ENCODE measurements at places on chromosomes 11 and 22.

- DNase-seq = no peak
These were observed 109.7 kb upstream of the MTMR2 start for GRCh38 chr11:96033599-96033998.

GRCh38 chr11:119699227-119699626, 29.8 kb downstream of the NECTIN1 start:
- DNase-seq = no peak

GRCh38 chr11:17790453-17790852, 55.9 kb downstream of the KCNC1 start:
- DNase-seq = peak; percentile 67

GRCh38 chr11:117702946-117703598, 93.9 kb downstream of the DSCAML1 start:
- DNase-seq = no peak

DNA sequence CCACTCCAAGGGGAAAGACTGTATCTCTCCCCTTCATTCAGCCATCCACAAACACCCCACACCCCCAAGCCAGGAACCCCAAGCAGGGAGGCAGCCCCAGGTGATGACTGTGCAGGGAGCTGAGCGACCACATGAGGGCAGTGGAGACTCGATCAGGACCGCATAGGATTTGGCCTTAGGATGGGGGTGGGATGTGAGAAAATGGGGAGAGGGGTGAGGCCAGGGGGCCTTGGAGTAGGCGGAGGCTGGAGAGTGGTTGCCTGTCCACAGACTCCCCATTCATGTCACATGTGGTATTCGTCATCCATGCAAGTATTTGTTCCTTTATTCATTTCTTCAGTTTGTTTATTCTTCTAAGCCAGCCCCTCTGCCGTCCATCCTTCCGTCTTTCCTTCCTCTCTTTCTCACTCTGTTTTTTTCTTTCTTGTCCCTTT, 2.7 kb upstream of the RHOD start:
- DNase-seq = no peak

GRCh38 chr22:46149512-46150033, 753 bp upstream of the PPARA start:
- DNase-seq = no peak

DNA sequence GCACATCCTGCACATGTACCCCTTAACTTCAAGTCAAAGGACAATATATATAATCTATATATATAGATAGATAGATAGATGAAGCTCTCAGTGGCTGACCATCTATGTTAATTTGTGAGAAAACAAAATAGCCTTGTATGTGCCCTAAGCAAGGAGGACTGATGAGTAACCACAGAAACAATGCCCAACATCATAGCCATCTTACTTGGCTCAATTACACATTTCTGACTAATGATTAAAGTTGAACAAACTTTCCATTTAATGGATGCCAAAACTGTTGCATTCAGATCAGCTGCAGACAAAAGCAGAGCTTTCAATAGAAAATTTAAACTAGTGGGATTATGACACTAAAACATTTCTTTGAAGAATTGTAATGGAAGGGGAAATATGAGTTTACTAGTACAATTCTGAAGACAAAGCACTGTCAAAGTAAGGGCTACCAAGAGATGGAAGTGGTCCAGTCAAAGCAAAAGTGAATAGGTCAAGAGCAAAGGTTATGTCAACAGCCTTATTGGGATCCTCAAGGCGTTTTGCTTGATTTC, 1188.2 kb upstream of the RAG2 start:
- peak; percentile 30 for DNase-seq

DNA sequence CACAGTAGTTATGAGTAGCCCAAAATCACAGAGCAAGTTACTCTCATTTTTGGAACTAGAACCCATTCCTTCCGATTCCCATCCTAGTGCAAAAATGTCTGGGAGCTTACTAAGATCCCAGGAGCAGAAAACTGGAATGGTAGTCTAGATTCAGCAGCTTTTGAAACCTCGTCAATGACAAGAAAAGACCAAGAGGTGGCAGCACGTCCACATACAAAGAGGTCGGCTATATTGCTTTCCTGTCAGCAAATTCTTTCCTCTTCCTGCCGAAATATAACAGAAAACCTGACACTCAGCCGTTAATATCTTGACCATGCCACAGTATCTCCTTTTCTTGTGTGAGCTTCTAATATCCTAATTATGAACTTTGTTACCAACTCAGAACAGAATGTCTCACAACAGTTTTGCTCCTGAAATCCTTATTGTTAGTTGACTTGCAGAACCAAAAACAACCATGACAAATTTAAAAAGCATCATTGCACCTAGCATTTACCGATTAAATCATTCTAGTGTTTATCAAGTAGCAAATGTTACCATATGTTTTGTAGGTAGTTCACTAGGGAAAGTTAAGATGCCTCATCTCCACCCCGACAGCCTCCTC, 92.8 kb upstream of the OR9G4 start:
- peak; percentile 8 for DNase-seq

GRCh38 chr11:12169822-12170221, 59.4 kb downstream of the MICAL2 start:
- DNase-seq = no peak

- no peak for DNase-seq
These were observed 841 bp downstream of the B3GNT6 start for GRCh38 chr11:77035039-77035438.

- DNase-seq = no peak
These were observed 245.0 kb upstream of the POU2AF2 start for GRCh38 chr11:111000400-111001080.

- DNase-seq = no peak
These were observed 5.3 kb downstream of the BIRC3 start for GRCh38 chr11:102322560-102322959.

DNA sequence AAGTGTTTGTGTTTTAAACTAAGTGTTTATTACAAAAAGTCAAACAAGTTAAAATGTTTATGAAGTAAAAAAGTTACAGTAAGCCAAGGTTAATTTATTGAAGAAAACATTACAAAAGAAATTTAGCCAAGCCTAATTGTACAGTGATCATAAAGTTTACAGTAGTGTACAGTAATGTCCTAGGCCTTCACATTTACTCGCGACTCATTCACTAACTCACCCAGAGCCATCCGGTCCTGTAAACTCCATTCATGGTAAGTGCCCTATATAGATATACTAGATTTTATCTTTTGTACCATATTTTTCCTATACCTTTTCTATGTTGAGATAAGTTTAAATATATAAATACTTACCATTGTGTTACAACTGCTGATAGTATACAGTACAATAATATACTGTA, 481.8 kb upstream of the TENM4 start:
- no peak for DNase-seq

DNA sequence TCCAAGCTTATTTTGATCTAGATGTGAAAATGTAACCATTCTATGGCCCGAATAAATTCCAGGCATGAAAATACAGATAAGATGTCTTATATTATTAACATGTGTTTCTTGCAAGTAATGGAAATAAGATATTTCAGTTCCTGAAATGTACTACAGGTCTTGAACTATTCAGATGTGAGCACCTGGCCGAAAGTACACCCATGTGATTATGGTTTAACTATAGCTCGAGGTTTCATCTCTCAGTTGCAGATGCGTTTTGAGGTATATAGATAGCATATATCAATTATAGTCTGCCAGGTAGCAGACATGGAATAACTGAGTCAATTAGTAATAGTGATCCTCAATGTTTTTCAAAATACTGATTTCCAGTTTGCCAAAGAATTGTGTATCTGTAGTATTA, 68.3 kb downstream of the DDIAS start:
- DNase-seq = no peak

GRCh38 chr11:16786131-16786530, 47.7 kb downstream of the C11orf58 start:
- no peak for DNase-seq

GRCh38 chr11:8964324-8965320, at the start of gene TMEM9B:
TSS of gene TMEM9B (minus strand) at chr11:8964442. CDS start at chr11:8964313, 129 bp downstream.
- DNase-seq = peak; percentile 30

- no peak for DNase-seq
These were observed 20.2 kb downstream of the OTUB1 start for GRCh38 chr11:64006398-64006797.

- no peak for DNase-seq
These were observed 32.1 kb upstream of the WNT7B start for GRCh38 chr22:46008836-46009596.

DNA sequence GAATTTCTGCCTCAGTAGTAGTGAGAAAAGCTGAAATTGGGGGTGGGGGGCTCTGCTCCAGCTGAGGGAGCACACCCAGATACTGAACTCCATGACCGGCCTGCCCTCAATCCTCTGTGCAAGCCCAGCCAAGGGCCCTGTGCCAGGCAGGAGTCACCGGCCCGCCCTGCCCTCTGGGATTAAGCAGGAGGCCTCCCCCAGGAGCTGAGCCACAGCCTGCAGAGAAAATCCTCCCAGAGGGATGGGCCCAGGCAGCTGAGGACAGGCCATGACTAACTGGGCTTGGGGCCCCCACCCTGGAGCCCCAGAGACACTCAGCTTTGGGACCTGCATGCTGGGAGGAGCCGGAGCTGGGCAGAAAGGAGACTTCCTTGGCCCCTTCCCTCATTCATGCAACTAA, 48.8 kb downstream of the MN1 start:
- no peak for DNase-seq

DNA sequence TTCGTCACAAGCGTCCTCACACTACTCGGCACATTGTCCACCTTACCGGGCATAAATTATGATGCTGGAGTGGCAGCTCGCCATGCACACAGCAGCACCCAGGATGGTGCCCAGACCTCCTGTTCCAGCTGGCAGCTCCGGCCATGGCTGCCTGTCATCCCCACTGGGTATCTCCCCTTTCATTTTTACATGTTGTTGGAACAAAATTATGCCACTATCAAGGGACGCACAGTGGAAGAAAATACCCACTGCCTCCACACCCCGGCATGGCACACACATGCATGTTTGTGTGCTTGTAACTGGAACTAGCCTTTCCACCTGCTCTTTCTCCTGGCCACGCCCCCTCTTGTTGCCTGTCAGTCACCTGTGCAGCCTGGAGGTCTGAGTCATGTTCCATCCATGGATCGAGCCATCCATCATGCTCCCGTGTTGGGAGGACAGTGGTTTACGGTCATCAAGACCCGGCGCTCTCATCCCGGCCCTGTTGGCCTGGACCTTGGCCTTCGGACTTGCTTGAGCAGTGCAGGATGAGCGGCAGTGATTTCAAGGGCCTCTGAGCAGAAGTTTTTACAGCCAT, 1069.6 kb downstream of the BRD1 start:
- no peak for DNase-seq

DNA sequence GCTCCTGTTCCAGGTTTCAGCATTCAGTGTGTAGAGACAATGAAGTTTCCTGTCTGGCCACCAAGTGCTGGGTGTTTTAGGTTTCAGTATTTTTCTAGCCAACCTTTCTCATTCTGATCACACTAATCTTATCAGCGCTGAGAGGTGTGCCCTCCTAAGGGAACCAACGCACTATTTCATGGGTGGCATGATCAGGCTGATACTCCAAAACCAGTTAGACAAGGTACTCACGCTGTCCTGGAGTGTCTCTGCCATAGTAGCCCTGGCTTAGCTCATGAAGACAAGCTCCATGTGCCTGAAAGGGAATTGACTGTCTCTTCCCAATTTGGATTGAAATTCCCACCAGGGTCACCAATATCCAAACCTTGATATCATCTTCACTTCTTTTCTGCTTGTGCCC, 8.0 kb upstream of the RAB38 start:
- DNase-seq = no peak

DNA sequence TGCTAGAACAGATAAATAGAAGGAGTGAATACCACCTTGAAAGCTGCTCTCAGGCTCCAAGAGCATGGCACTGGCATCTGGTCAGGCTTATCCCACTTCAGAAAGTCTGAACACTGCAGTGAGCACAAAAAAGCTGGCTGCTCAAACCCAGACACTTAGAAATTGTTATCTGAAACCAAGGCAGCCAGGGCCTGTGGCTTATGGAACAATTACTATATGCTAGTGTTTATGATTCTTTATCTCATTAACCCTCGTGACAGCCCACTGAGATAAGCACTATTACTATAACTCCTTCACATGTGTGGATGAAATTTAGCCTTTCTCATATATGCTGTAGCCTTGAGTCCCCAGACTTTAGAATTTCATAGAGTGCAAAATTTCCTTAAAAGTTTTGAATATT, 400.2 kb downstream of the RAB38 start:
- DNase-seq = no peak

DNA sequence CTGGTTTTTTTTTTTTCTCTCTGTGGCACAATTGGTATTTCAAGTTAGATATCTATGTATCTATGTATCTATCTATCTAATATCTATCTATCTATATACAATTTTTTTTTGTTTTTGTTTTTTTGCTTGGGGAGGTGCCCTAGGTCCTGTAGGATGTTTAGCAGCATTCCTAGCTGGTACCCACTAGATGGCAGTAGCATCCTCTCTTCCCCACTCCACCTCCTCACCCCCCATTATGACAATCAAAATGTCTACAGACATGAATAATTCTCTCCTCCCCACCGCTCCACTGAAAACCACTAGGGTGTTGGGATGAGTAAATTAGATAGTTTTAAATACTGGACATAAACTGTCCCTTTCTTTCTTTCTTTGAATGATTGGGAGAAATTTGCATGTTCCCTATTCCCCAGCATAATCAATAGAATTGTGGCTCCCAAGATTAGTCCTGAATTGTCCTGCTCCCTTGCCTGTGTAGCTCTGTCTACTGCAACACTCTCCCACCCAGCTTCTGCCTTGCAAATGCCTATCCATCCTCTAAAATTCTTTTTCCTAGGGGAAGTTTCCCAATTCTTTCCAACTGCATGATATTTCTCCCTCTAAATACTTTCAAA, 1152.4 kb downstream of the LRRC4C start:
- no peak for DNase-seq

- DNase-seq = no peak
These were observed 6.4 kb upstream of the BMAL1 start for GRCh38 chr11:13271060-13271693.

DNA sequence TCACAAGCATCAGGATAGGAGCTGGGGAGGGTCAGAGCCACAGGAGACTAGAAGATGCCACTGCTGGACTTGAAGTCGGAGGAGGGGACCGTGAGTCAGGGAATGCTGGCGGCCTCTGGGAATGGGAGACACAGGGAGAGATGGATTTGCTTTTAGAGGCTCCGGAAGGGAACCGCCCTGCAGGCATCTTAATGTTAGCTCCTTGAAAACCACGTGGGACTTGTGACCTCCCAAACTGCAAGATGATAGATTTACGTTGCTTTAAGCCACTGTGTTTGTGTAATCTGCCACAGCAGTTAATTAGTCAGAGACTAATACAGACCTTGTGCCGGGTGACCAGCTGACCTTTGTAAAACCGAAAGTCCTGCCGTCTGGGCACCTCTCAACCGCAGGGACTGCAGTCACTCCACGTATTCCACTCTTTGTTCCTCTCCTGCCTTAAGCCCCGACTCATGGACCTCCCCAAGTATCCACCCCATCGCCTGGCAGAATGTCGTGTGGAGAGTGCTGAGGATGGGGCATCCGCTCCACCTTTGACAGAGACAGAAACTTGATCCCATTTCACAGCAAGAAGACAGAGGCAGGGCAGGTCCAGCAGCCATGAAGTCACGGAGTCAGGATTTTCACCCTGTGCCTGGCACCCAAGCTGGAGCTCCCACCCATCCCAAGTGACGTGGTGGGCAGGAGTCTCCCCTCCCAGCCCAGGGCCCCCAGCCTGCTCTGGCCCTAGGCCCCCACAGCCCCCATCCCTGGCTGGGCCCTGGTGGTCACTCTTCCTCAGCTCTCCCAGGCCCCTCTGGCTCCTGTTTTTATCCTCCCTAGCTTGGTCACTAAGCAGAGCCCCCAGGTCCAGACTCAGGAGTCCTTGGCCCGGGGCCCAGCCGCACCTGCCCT, 19.4 kb upstream of the CTSD start:
- no peak for DNase-seq

GRCh38 chr11:46391186-46391577, 394 bp downstream of the CHRM4 start:
- no peak for DNase-seq

- no peak for DNase-seq
These were observed 7.3 kb upstream of the SPINDOC start for GRCh38 chr11:63805844-63806415.
